ENCODE measurements at places on chromosomes 4 and X. TPM values are rescaled to one million over a fixed set of nuclear protein-coding genes. Genes with fewer than 3 reads are reported as not detected.

The DCHS2 gene
- not detected for total RNA-seq

The BDH2 gene
- 35.2 TPM for total RNA-seq

The TRAM1L1 gene
- total RNA-seq, result 3.5 TPM

The CENPVL3 gene
- total RNA-seq, result not detected

The SULT1B1 gene
- total RNA-seq, result not detected

All from RPMI7951 (cell line).